Activated T-helper 17 cell treated with anti-CD3 and anti-CD28 coated beads, Interleukin-2, amount 50 U/mL, for 72 hours (primary cell): ENCODE measurements at places on chromosomes 5 and 9.
A peak's percentile ranks its signal among the peaks of the same experiment; 100 is the strongest.

- peaks cover 5% of the 10 kb centered on the region for H3K4me1 ChIP-seq
- peaks cover 3% of the 10 kb centered on the region for H3K27me3 ChIP-seq
- no peak for ATAC-seq
These were observed 157.5 kb upstream of the IER5L start for GRCh38 chr9:129335464-129336129.

- no peaks in the 10 kb centered on the region for H3K27me3 ChIP-seq
- no peak overlapping the region for H3K4me3 ChIP-seq
- no peak overlapping the region for H3K27ac ChIP-seq
- H3K36me3 ChIP-seq, result no peaks in the 10 kb centered on the region
These were observed 230.5 kb upstream of the IZUMO3 start for GRCh38 chr9:24776226-24776625.

GRCh38 chr9:118331622-118332045 is 627.4 kb downstream of the TLR4 start:
- no peaks in the 10 kb centered on the region for H3K4me1 ChIP-seq
- no peak for ATAC-seq
- no peak overlapping the region for H3K27ac ChIP-seq
- no peak overlapping the region for H3K4me3 ChIP-seq
- peaks cover 5% of the 10 kb centered on the region for H3K27me3 ChIP-seq

DNA sequence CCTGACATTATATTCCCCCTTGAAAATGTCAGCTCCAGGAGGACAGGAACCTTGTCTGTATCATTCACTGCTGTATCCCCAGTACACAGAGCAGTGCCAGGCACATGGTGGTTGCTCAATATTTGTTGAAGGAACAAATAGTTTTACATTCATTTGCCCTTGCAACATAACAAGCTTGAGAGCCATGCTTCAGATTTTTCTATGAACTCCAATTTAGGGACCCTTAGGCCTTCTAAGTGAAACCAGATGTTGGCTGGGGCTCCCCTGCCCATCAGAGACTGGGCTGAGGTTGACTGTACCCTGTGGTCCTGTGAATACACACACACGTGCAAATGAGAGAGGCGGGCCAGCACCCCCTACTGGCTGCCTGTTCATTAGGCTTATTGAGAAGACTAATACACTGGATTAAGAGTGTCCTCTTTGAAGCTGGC is 214.9 kb upstream of the WWC1 start:
- no peaks in the 10 kb centered on the region for H3K36me3 ChIP-seq
- ATAC-seq, result peak; percentile 23
- no peak overlapping the region for H3K27ac ChIP-seq
- peaks cover 5% of the 10 kb centered on the region for H3K27me3 ChIP-seq

DNA sequence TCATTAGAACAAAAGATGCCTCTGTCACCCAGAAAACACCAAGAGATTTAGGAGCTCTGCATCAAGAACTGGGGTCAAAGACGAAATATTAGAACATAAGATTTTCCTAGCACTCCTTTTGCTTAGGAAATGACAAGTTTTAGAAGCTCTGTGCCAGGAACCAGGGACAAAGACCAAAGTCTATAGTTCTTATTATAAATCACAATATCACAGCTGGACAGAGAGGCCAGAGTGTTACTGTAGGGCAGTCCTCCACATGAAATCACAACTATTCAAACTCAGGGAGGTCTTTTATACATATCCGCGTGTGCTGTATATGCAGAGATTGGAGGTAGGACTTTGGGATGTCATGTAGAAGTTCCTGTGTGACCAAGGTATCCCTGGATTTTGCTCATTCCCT is 116.7 kb upstream of the SAP30L start:
- no peaks in the 10 kb centered on the region for H3K27me3 ChIP-seq
- H3K4me1 ChIP-seq, result no peaks in the 10 kb centered on the region
- H3K27ac ChIP-seq, result no peak overlapping the region
- no peak for ATAC-seq
- H3K4me3 ChIP-seq, result no peak overlapping the region

DNA sequence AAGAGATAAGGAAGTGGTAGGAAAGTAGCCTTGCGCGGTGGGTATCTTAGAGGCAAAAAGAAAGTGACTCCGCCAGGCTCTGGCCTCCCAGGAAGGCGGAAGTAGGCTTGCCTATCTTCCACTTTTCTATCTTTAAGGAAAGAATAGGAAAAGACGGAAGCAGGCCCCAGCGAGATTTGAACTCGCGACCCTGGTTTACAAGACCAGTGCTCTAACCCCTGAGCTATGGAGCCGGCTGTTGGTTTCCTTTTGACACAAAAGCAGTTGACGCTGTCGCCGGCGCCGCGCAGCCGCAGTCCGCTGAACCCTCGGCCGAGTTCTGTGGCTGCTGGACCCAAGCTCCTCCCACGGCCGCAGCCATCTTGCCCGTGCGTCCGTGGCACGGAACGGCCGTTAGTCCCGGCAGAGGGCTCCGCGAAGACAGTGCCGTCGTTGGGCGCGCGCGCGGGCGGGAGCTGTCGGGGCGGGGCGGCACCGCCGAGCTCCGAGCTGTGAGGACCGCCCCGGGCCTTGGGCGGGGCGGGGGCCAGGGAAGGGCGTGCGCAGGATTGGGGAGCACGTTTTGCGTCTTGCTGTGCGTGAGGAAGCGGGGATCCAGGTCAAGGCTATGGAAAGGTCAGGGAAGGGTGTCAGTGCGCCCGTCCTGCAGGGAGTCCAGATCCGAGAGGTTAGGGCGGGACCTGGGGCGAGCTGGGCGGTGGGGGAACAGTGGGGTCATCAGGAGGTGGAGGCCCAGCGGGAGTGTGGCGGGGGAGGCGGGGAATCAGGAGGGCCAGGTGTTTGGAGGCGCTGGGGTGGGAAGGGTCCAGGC is 13.3 kb downstream of the TRIM7 start:
- peaks cover 25% of the 10 kb centered on the region for H3K4me1 ChIP-seq
- H3K4me3 ChIP-seq, result peak overlapping the region; percentile 97
- H3K36me3 ChIP-seq, result peaks cover 59% of the 10 kb centered on the region

DNA sequence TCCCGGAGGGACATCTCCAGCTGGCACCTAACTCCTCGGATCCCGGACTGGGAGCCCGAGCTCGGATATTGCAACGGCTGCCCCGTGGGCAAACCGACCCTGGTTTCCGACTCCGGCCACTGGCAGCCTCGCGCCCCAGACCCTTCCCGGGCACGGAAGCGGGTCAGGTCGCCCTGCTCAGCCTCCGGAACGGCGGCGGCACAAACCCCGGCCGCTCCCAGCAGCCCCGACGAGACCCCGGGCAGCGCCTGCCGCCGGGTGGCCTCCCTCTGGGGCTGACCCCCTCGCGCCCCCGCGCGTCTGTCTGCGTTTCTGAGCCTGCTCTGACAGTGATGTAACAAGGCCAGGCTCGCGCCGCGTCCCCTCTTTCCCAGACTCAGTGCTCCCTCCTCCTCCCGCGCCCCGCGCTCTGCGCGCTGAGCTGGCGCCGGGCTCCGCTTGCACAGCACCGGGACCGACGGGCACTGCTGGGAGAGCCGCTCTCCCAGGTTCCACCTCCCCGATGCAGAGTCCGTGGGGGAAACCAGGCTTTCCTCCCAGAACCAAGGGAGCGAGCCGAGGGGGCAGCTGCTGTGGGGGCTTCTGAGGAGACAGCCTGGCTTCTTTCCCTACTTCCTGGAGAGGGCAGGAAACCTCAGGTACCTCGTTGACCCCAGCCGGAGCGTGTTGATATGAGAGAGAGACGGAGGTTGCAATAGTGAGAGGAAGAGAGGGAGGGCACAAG is at the start of gene TMEM215:
TMEM215 (plus strand) TSS at position 373 of the 724 bp plus-strand sequence. CDS start 644 bp downstream, outside the sequence.
- H3K27ac ChIP-seq, result no peak within 1 kb of the TSS
- no peaks in the 10 kb centered on the region for H3K36me3 ChIP-seq
- H3K27me3 ChIP-seq, result peaks cover 35% of the 10 kb centered on the region
- ATAC-seq, result no peak
- no peaks in the 10 kb centered on the region for H3K4me1 ChIP-seq

DNA sequence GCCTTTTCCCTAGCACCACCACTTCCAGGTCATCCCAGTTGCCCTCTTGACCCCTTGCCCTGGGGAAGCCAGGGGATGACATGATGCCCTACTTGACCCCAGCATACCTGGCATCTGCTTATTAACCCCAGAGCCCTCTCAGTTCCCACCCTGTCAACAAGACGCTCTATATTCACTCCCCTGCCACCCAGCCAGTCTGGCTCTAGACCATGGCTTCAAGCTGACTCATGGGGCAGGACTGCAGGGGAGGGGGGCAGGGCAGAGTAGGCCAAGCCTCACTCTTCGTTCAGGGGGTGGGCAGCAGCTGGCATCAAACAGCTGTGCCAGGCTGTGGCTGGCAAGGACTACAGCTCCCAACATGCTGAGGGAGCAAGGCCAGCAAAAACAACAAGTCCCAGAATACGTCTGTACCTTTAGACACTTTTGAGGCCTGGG is 5.3 kb downstream of the ATOSB start:
- peaks cover 21% of the 10 kb centered on the region for H3K4me1 ChIP-seq
- peaks cover 27% of the 10 kb centered on the region for H3K36me3 ChIP-seq
- ATAC-seq, result no peak

- H3K27me3 ChIP-seq, result peaks cover 15% of the 10 kb centered on the region
- H3K27ac ChIP-seq, result no peak overlapping the region
- no peaks in the 10 kb centered on the region for H3K36me3 ChIP-seq
These were observed 169.8 kb upstream of the FREM1 start for GRCh38 chr9:15079989-15080388.

- no peaks in the 10 kb centered on the region for H3K27me3 ChIP-seq
- no peak for ATAC-seq
- peaks cover 31% of the 10 kb centered on the region for H3K36me3 ChIP-seq
- H3K27ac ChIP-seq, result no peak overlapping the region
- no peak overlapping the region for H3K4me3 ChIP-seq
These were observed 25.7 kb downstream of the CPEB4 start for GRCh38 chr5:173913686-173914321.

- peaks cover 10% of the 10 kb centered on the region for H3K27me3 ChIP-seq
- H3K27ac ChIP-seq, result no peak overlapping the region
- no peaks in the 10 kb centered on the region for H3K4me1 ChIP-seq
- no peak overlapping the region for H3K4me3 ChIP-seq
These were observed 499.8 kb upstream of the CD180 start for GRCh38 chr5:67696446-67696845.

DNA sequence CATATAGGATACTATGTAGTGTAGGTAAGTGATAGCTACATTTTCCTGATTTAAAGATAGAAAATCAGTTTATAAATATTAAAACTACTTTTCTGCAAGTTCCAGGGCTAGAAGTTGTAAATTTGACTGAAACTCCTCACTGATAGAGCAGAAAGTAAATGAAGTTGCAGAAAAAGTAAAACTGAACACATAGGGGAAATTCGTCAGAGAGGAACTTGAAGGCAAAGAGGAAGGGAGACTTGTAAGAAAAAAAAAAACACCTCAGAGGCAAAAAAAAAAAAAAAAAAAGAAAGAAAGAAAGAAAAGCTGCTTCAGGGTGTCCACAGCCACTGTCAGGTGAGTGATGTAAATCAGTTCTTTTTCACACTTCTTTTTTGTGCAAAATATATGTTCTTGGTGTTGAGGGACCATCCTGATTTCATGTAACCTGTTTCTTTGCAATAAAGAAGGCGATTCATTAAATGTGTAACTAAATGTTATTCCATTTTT is 336.2 kb upstream of the ZNF462 start:
- no peaks in the 10 kb centered on the region for H3K36me3 ChIP-seq
- H3K4me3 ChIP-seq, result no peak overlapping the region
- H3K27ac ChIP-seq, result no peak overlapping the region
- no peaks in the 10 kb centered on the region for H3K4me1 ChIP-seq
- H3K27me3 ChIP-seq, result no peaks in the 10 kb centered on the region

- H3K36me3 ChIP-seq, result no peaks in the 10 kb centered on the region
- ATAC-seq, result no peak
- H3K27me3 ChIP-seq, result no peaks in the 10 kb centered on the region
- H3K27ac ChIP-seq, result no peak overlapping the region
- H3K4me1 ChIP-seq, result no peaks in the 10 kb centered on the region
- no peak overlapping the region for H3K4me3 ChIP-seq
These were observed 501.6 kb downstream of the DTWD2 start for GRCh38 chr5:118486647-118487225.

DNA sequence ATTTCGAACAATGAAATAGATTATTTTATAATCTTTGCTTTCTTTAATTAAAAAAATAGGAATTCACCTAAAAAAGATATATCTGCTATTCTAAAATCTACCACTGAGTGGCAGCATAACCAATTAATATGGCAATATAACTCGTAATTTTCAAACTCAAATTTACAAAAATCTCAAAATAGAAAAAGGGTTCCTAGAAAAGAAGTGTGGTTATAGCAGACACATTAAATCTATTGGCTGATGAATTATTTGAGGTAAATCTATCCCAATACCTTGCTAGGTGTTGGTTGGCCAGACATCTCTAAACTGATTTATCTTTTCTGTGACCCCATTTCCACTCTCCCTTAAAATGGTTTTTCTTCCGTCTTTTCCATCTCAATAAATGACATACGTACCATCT is 30.2 kb upstream of the NRG2 start:
- H3K36me3 ChIP-seq, result no peaks in the 10 kb centered on the region
- H3K27ac ChIP-seq, result no peak overlapping the region
- no peak overlapping the region for H3K4me3 ChIP-seq

GRCh38 chr5:136206361-136206760 is 13.4 kb upstream of the SMIM32 start:
- no peaks in the 10 kb centered on the region for H3K36me3 ChIP-seq
- no peak overlapping the region for H3K27ac ChIP-seq
- H3K27me3 ChIP-seq, result peaks cover 26% of the 10 kb centered on the region
- no peak overlapping the region for H3K4me3 ChIP-seq

DNA sequence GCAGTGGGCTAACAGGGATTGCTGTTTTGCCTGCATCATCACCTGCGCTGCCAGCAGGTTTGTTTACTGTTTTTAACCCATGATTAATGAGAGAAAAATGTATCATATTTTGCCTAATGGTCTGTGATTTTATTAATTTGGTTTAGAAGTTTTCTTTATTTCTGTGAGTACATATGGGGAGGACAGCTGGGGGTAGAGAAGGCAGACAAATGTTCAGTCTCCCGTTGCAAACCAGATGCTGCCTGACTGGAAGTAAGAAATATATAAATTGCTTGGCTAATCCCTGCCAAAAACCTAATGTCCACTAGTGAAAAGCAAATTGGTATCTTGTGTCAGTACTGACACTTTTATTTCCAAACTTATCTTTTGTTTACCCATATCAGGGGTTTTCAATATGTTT is 1766.1 kb upstream of the C9orf72 start:
- no peak for ATAC-seq
- no peak overlapping the region for H3K27ac ChIP-seq
- no peaks in the 10 kb centered on the region for H3K27me3 ChIP-seq
- H3K4me3 ChIP-seq, result no peak overlapping the region
- no peaks in the 10 kb centered on the region for H3K36me3 ChIP-seq
- no peaks in the 10 kb centered on the region for H3K4me1 ChIP-seq

GRCh38 chr5:121424976-121425375 is 426.7 kb upstream of the FTMT start:
- no peaks in the 10 kb centered on the region for H3K27me3 ChIP-seq
- no peak for ATAC-seq

GRCh38 chr5:154059039-154059430 is 20.3 kb downstream of the MFAP3 start:
- H3K4me1 ChIP-seq, result peaks cover 18% of the 10 kb centered on the region
- peak; percentile 66 for ATAC-seq
- peak overlapping the region; percentile 16 for H3K4me3 ChIP-seq
- H3K27ac ChIP-seq, result peak overlapping the region; percentile 39
- H3K36me3 ChIP-seq, result peaks cover 32% of the 10 kb centered on the region
- H3K27me3 ChIP-seq, result no peaks in the 10 kb centered on the region
